Muscle of arm (tissue), 14 donors: ENCODE measurements at places on chromosomes 13 and 19. TPM values are rescaled to one million over a fixed set of nuclear protein-coding genes. Genes with fewer than 3 reads are reported as not detected.

- no peak for DNase-seq
These were observed 39.7 kb downstream of the SOX1 start for GRCh38 chr13:112106478-112107141.

- DNase-seq = no peak
These were observed at the start of gene KLK12 for GRCh38 chr19:51034704-51035103. KLK12 (minus strand) TSS chr19:51035002; CDS start chr19:51034621, 381 bp downstream.

Gene CLASRP
- 41.1 TPM for polyA plus RNA-seq

- no peak for DNase-seq
These were observed 94.5 kb upstream of the GPR12 start for GRCh38 chr13:26855071-26855470.

GRCh38 chr13:28137596-28137995 lies 749 bp upstream of the PAN3 start:
- peak; percentile 44 for DNase-seq

Gene HTR2A
- polyA plus RNA-seq = not detected

Gene DCT
- 0.26 TPM for polyA plus RNA-seq

Gene VMAC
- 5.0 TPM for polyA plus RNA-seq

Gene LIG4
- 14.7 TPM for polyA plus RNA-seq

Gene NDUFA13
- polyA plus RNA-seq = 157 TPM

Gene CABP5
- not detected for polyA plus RNA-seq

Gene THSD8
- 5.8 TPM for polyA plus RNA-seq

Gene IL11
- polyA plus RNA-seq = 0.20 TPM

- DNase-seq = no peak
These were observed 77.9 kb downstream of the CACNA1A start for GRCh38 chr19:13428352-13428751.

- DNase-seq = no peak
These were observed 4.3 kb downstream of the LGALS14 start for GRCh38 chr19:39708594-39708993.

DNA sequence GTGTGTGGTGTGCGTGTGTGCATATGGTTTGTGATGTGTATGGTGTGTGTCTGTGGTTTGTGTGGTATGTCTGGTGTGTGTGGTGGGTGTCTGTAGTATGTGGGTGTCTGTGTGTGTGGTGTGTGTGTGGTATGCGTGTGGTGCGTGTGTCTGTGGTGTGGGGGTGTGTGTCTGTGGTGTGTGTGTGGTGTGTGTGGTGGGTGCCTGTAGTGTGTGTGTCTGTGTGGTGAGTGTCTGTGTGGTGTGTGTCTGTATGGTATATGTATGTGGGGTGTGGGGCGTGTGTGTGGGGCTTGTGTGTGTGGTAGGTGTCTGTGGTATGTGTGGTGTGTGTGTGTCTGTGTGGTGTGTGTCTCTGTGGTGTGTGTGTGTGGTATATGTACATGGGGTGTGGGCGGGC lies 300.7 kb downstream of the TEX29 start:
- no peak for DNase-seq

GRCh38 chr19:547836-548720 lies 4.2 kb downstream of the GZMM start:
- DNase-seq = no peak

Gene CYP4F2
- not detected for polyA plus RNA-seq

DNA sequence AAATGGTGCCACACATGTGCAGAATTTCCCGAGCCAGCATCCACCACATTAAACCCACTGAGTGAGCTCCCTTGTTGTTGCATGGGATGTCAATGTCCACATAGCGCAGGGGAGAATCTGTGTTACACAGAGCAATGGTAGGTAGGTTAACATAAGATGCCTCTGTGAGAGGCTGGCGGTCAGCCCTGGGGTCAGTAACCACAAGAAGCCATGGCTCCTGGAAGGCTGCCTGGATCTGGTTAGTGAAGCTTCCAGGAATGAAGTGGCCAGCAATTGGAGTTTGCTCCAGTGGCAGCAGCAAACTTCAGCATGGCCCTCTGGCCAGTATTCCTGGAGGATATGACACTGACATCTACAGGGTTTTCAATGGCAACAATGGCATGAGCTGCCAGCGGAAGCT lies 37.0 kb upstream of the PCDH9 start:
- no peak for DNase-seq

Gene FFAR3
- polyA plus RNA-seq = 0.13 TPM

Gene EPSTI1
- 22.8 TPM for polyA plus RNA-seq
